ENCODE measurements at places on chromosomes 5 and 9.

DNA sequence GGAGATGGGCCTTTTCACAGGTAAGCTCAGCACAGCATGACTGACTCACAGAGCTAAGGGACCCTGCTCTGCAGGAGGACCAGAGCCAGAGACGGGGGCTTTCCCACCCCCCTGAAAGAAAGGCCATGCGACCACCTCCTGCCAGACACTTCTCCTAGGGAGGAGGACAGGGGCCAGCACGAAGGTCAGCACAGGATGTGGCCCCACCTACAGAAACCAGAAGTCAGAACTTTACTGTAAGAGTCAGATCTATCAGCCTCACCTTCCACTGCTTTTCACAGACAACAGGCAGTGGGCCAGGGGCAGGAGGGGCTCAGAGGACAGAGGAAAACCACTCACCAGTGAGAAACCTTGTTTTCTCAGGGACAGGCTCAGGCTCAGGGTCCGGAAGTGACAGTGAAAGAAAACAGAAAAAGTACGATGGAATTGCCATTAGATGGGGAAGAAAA lies 37.9 kb downstream of the CCNJL start:
- no peak for DNase-seq

- DNase-seq, result no peak
These were observed 1770.8 kb upstream of the CDH9 start for GRCh38 chr5:28808967-28809810.

- peak; percentile 11 for DNase-seq
These were observed 668.7 kb downstream of the NR2F1-AS1 start for GRCh38 chr5:92912283-92912682.

- DNase-seq, result no peak
These were observed 12.9 kb upstream of the MEF2C start for GRCh38 chr5:88895681-88896501.

- DNase-seq, result no peak
These were observed 147.6 kb downstream of the AUH start for GRCh38 chr9:91214086-91214485.

- peak; percentile 94 for DNase-seq
These were observed 17.8 kb upstream of the DPM2 start for GRCh38 chr9:127955294-127956015.

- DNase-seq, result no peak
These were observed 11.1 kb downstream of the HNRNPAB start for GRCh38 chr5:178215280-178216002.

DNA sequence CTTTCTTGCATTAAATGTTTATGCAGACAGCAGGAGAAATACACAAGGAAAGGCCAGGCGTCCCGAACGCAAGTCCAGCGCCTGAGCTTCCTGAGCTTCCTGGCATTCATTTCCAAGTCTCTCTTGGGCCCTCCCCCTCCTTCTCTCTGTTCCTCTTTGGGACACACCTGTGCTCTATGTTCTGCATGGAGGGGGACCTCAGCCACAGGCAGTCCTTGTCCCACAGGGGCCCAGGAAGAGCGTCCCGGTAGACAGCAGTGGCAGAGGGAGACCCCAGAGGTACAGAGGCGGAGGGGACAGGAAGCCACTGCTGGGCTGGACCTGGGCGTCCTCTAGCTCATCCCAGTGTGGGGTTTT lies 221.3 kb downstream of the C9orf50 start:
- no peak for DNase-seq
